ENCODE measurements at places on chromosomes 16 and 17. TPM values are rescaled to one million over a fixed set of nuclear protein-coding genes. Genes with fewer than 3 reads are reported as not detected.

DNA sequence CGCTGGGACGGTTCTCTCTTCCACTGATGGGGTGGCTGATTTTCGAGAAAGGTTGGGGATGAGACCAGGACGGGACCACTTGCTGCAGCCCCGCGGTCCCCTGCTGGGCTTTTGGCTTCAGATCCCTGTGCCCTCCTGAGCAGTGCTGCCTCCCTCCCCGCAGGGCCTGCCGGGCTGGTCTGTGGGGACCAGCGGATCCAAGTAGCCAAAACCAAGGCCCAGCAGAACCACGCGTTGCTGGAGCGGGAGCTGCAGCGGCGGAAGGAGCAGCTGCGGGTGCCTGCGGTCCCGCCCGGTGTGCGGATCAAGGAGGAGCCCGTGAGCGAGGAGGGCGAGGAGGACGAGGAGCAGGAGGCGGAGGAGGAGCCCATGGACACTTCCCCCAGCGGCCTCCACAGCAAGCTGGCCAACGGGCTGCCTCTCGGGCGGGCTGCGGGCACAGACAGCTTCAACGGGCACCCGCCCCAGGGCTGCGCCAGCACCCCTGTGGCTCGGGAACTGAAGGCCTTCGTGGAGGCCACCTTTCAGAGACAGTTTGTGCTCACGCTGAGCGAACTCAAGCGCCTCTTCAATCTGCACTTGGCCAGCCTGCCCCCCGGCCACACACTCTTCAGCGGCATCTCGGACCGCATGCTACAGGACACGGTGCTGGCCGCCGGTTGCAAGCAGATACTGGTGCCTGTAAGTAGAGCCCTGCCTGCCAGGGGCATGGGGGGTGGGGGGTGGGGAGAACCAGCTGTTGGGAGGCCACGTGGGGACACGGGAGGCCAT lies 28.6 kb downstream of the POLR3E start:
- DNase-seq: no peak

GRCh38 chr17:28737770-28738679 lies 5.8 kb upstream of the TRAF4 start:
- DNase-seq: no peak

DNA sequence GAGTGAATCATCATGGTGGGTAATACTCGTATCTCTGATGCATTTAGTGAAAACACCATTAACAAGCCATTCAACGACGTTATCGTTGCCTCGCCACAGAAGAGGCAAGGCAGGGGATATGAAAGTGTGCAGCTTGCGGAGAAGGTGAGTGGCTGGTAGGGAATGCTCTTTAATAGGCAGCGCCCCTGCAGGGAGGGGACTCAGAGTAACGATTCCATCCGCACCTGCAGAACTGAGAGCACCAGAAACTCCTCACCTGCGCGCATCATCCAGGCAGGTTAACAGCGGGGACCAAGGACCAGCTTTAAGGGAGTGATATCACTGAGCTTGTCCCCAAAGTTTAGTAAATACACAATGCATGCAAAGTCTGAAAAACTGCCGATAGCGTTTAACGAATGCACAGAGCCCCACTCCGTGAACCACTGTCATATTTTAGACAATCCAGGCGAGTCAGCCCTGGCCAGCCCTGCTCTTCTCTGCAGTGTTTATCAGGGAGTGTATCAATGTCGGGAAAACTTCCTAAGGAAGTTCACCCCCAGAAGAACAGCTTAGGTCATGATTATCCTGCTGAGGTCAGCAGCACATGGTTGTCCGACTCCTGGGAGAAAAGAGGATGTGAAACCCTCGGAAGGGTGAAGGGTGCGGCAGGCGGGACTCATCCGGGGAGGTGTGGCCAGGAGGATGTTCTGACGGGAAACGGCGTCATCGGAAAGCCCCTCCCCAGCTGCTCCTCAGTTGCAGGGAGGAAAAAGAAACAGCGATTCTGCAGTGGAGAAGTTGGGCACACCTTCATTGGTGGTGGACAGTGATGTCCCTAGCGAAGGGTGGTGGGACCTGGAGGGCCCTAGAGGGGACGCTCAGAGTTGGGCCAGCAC lies 68.5 kb upstream of the DNAH17 start:
- no peak for DNase-seq

GRCh38 chr17:17417718-17418181 lies 59.0 kb upstream of the MED9 start:
- DNase-seq: no peak

- DNase-seq: peak; percentile 32
These were observed 33.0 kb downstream of the USP10 start for GRCh38 chr16:84732674-84733352.

DNA sequence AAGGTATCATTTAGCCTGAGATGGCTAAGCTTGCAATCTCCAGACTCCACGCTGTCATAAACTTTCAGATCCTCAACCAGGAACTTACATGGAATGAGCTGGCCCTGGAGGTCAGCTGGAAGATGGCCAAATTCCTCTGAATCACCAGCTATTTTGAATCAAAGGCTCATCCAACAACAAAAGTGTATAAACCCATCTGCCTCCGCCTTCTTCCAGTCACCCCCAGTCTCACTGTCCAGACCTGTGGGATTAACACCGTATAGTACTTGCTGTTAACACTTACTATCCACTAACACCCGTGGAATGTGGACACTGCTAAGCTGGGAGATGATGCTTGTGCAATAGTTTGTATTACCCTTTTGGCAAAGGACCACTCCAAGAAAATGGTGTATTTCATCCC lies 1.9 kb upstream of the LCMT1 start:
- peak; percentile 90 for DNase-seq

DNA sequence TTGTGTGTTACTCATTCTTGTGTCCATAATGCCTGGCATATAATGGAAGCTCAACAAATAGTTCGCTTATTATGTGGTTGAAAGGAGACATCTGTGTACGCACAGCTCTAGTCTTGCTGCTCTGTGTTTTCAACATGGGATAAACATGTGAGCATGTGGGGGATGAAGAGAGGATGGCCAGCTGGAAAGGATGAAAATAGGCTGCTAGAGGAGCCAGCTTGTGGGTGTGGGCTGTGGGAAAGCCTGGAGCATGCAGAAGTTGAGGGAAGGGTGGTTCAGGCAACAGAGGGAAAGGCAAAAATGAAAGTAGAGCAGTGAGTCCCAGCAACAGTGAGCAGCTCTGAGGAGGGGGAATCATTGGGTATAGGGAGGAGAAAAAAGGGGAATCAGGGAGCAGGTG lies 324.6 kb upstream of the CDH11 start:
- DNase-seq: no peak

GRCh38 chr17:68843522-68843921 lies 111.7 kb downstream of the ABCA8 start:
- no peak for DNase-seq

- no peak for DNase-seq
These were observed 1.2 kb downstream of the GNA13 start for GRCh38 chr17:65055280-65055707.

- no peak for DNase-seq
These were observed 18.3 kb downstream of the TPSG1 start for GRCh38 chr16:1206786-1207185.

The RAB40C gene
- 17.4 TPM for total RNA-seq

The FNDC8 gene
- total RNA-seq: not detected

The CHAD gene
- not detected for total RNA-seq

The CD7 gene
- not detected for total RNA-seq

The TELO2 gene
- total RNA-seq: 37.7 TPM

All from mammary epithelial cell (primary cell).